ENCODE measurements at places on chromosomes 5 and 9.

GRCh38 chr5:37519304-37519703, 140.2 kb downstream of the WDR70 start:
- DNase-seq, result no peak

DNA sequence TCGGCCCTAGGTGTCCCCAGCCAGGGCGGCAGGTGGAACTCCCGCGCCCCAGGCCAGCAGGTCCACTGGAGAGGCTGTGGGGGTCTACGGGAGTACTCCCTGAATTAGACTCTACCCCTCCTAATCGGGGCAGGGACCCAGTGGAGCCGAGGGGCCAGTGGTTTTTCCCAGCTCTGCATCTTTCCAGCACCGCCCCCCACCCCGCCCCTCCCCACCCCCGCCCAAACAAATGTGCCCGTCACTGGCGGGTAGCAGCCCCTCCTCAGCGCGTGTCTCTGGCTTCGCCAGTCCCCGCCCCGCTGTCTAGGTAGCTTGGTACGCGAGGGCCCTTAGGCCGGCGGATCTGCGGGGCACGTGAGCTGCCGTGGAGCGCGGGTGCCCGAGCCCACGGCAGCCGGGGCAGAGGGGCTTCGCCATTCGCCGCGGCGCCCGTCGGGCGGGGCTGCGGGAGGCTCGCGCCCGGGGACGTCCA, 7.0 kb downstream of the UNC5A start:
- DNase-seq, result no peak

DNA sequence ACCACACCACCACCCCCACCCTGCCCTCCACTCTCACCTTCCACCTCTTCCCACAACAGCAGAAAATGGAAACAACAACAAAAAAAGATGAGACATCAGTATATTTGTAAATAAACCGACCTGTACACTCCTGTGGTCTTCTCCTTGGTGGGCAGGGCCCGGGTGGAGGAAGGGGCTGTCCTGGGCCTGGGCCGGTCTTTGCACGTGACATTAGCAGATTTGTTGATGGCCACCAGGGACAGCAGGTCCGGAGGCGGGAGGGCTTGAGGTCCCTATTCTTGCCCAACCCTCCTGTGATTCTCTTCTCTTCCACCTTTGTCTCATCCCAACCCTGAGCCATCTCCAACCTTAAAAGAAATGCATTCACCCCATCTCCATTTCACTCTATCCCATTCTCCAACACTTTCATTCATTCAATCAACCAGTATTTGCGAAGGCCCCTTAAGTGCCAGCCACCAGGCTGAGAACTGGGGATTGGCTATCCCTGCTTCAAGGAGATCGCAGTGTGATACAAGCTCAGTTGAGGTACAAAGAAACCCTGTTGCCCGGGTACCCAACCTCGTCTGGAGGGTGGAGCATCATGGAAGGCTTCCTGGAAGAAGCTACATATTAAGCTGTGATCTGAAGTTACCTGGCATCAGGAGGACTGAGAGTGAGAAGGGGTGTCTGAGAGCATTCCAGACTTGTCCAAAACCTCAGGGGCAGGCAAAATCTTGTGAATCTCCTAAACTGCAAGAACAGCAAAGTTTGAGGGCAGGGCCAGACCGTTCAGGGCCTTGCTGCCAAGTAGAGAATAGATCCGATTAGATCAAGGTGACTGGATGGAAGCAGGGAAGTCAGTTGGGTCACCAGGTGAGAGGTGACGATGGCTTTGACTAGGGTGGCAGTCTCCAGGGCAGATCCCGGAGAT, 87.4 kb downstream of the LMX1B start:
- no peak for DNase-seq

- no peak for DNase-seq
Observed at GRCh38 chr9:121154782-121155181, 46.9 kb downstream of the RAB14 start.

DNA sequence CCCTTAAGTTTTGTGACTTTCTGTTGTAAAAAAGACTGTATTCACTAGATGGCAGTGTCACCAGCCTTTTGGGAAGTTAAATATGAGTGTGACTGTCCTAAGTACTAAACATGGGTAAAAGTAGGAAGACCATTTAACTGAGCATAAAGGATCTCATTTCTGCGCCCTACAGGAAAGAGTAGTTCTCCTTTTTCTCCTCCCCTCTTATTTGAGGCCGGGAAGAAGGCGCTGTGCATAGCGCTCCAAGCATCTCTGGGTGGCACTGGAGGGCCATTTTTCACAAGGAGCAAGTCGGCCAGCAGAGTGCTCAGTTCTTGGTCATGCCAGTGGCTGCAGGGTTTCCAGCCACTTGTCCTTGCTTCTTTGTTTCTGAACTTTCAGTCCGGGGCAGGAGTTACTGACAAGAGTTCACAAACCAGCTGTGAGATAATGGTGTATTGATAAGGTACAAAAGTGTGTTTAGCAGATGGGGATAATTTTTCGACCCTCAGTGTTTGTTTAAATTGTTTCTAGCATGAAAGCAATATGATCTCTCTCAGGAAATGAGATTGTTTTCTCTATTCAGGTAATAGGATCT, 227.6 kb upstream of the DMRT1 start:
- DNase-seq, result peak; percentile 63

GRCh38 chr5:67037171-67037570, 159.4 kb downstream of the CD180 start:
- no peak for DNase-seq

GRCh38 chr5:80701597-80701996, 46.8 kb upstream of the DHFR start:
- DNase-seq, result no peak

DNA sequence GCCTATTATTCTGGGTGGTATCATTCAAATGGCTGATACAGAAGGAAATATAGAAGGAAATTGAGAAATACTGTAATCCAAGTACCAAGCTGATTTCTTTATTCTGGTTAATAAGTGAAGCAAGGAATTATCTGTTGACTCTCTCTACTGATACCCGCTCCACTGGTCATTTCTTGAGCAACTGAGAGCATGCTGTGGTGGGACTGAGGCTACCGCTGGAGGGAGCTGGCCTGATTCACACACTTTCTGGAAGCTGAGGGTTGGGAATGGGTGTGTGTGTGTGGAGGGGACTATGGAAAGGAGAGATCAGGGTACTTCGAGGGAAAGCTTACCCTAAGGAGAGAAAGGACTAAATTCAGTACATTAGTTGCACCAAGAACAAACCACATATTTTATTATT, 104.1 kb downstream of the UGCG start:
- no peak for DNase-seq

GRCh38 chr9:27019589-27019988, 14.1 kb upstream of the LRRC19 start:
- DNase-seq, result no peak

GRCh38 chr9:214648-215493, at the start of gene DOCK8:
DOCK8 (plus strand) TSS chr9:214865; CDS start chr9:214977, 112 bp downstream.
- DNase-seq, result peak; percentile 80

DNA sequence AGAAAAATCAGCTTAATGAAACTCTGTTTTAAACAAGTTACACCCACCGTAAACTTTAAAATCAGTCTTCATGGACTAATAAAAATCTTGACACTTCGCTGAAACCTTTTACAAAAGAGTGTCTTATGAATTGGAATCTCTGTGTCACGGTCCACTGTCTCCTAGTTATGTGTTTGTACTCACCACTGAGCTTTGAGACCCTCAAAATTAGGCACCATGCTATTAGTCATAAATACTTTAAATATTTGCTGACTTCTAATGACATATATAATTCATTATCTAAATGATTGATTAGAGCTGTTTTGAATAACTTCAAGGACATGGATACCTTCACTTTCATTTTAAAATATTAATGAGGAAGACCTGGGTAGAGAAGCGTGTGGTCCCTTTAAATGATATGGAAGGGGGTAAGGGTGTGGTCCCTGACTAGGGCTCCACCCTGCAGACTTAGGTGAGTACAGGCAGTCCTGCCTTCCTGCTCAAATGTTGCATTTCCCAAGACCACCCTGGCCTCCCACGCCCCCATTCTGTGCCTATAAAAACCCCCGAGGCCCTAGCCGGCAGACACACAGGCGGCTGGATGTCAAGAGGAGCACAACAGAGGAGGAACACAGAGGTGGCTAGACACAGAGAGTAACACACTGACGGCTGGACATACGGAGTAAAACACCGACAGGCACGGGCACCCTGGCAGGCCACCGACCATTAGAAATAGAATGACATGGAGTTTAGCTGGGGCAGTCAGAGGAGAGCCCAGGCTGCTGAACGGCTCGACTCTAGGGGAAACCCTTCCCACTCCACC, 179.0 kb upstream of the CDH9 start:
- DNase-seq, result no peak

GRCh38 chr5:136619556-136619955, 254.2 kb upstream of the TRPC7 start:
- DNase-seq, result no peak

GRCh38 chr9:76866689-76867088, 39.2 kb downstream of the PRUNE2 start:
- DNase-seq, result no peak

GRCh38 chr5:39698838-39699560, 274.2 kb upstream of the DAB2 start:
- no peak for DNase-seq

GRCh38 chr5:138241688-138242571, 28.8 kb upstream of the CDC23 start:
- DNase-seq, result peak; percentile 18

DNA sequence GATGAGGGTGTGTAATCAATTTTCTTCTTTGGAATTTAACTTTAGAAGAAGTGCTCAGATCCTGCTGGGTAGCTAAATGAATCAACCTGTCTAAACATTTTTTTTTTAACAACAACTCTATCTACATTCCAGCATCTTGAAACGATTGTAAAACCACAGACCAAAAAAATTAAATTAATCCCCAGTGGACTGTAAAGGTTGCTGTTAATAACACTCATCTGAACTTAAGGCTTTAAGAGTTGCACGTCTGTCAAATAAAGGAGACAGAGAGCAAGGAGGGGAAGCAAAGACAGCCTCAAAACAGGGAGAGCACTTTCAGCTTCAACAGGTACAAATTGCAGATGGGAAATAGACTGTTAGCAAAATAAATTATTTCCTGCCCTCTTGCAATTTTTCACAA, 548.5 kb downstream of the DTWD2 start:
- DNase-seq, result no peak

GRCh38 chr5:26023361-26023760, 1015.0 kb downstream of the CDH9 start:
- DNase-seq, result no peak

- no peak for DNase-seq
Observed at GRCh38 chr5:159410480-159410879, 80.2 kb upstream of the IL12B start.

GRCh38 chr5:36720688-36721087, 114.3 kb downstream of the SLC1A3 start:
- DNase-seq, result no peak

DNA sequence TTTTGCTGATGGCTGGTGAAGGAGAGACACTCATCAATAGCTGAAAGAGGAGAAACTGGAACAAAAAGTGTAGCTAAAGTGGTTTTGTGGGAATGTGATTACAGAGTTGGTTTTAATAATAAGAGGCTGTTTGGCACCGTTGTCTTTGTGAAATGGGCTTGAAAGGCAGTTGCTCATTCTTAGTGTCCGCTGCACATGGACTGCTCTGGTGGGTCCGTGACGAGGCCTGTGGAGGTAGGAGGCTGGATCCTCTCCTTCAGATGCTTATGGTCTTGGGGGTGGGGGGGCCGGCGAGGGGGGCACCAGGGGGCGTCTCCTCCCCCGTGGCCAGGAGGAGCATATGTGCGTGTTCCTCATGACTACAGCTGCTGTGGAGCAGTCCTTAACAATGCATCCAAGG, 29.8 kb downstream of the FUBP3 start:
- DNase-seq, result no peak

DNA sequence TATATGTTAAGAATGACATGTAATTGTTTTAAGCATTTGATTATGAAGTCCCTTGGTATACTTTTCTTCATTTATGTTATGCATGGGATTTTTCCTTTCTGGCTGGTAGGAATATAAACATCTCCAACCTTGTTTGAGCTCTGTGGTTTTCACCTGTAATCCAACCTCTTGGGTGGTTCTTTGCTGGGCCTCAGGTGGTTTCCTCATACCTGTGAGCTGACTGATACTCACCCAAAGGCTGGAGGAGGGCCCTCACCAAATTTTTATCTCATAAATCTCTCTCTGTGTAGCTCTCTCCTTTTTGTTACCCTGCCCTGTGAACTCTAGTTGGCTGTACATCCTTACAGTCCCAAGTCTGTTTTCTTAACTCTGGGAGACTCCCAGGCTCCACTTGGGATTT, 39.8 kb upstream of the C6 start:
- no peak for DNase-seq

DNA sequence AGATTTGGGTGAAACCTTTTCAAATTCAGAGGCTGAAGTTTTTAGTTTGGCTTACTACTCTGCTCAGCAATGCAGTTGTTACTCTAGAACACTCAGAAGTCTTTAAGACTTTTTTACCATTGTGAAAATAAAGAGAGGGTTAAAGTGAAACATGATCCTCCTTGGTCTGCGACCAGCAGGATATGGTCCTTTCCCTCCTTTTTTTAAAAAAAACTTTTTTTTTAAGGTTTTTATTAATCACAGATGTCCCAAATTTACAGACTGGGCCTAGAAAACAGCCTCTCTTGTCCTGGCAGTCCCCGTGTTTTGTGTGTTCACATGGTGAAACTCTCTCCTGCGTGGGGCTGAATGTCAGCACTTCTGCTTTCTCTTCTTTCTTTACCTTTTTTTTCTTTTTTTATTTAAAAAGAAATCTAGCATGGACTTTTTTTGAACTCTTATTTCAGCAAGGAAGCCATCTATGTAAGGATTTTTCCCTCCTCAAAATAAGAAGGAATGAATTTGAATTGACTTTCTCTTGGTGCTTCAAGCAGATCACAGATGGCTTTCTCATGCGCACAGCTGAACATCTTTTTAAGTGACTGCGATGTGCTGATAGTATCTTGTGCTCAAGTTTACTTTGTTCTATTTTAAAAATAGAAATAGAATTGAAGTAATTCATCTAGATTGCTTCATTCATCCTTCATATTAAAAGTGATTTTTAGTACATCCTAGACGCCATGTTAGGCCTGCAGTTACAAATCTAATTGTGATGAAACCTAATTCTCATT, 128.7 kb upstream of the OTULINL start:
- no peak for DNase-seq

GRCh38 chr9:29039258-29039657, 1466.0 kb upstream of the C9orf72 start:
- DNase-seq, result no peak

DNA sequence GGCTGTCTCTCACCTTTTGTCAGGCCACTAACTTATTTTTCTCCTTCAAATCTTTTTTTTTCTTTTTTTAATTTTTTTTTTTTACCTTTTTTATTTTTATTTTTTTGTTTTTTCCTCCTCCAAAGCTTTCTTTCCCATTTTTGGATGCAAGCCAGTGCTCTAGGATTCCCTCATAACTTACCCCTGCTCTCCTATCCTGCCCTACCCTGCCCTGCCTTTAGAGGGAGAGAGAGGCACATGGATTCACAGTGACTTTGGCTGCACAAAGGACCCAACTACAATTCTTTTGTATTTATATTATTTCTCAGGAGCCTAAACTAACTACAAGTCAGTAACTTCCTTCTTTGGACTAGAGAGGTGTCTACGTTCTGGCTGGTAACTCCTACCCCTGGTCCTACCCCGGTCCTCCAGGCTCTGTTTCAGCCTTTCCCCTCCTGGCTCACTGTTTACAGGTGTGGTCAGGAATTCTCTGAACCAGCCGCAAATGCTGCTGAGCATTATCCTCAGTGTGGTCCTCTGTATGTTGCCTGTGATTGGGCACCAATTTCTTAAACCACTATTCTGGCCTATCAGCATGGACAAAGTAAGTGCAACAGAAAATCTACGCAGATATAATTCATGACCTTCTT, 8.4 kb upstream of the RUSC2 start:
- DNase-seq, result no peak

GRCh38 chr5:171549274-171549673, 129.8 kb downstream of the FGF18 start:
- DNase-seq, result no peak

GRCh38 chr5:74543162-74543995, 97.1 kb downstream of the ENC1 start:
- no peak for DNase-seq
